ENCODE measurements at places on chromosomes 6 and 20. TPM values are rescaled to one million over a fixed set of nuclear protein-coding genes. Genes with fewer than 3 reads are reported as not detected.

- H3K4me3 ChIP-seq: no peak overlapping the region
- H3K27me3 ChIP-seq: peaks cover 3% of the 10 kb centered on the region
- DNase-seq: no peak
- H3K36me3 ChIP-seq: no peaks in the 10 kb centered on the region
- no peak overlapping the region for H3K27ac ChIP-seq
These were observed 7.9 kb upstream of the EEF1E1 start for GRCh38 chr6:8110117-8110721.

DNA sequence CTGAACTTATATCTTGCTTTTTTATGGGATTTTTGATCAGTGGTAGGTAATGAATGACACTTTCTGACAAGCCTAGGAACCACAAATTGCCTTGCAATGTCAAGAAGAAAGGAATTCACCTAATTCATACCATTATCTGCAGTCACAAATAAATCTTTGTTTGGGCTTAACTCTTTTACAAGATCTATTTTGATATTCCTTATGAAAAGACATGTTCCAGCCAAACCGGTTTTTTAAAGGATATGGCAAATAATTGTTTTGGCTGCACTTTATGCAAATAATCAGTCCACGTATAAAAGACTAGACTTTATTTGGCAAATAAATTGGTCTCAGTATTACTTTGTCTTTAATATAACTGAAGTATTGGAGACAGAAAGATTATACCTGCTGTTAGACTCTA lies 771.7 kb upstream of the ADGRB3 start:
- no peaks in the 10 kb centered on the region for H3K27me3 ChIP-seq
- H3K4me3 ChIP-seq: no peak overlapping the region
- no peaks in the 10 kb centered on the region for H3K36me3 ChIP-seq
- H3K27ac ChIP-seq: no peak overlapping the region

DNA sequence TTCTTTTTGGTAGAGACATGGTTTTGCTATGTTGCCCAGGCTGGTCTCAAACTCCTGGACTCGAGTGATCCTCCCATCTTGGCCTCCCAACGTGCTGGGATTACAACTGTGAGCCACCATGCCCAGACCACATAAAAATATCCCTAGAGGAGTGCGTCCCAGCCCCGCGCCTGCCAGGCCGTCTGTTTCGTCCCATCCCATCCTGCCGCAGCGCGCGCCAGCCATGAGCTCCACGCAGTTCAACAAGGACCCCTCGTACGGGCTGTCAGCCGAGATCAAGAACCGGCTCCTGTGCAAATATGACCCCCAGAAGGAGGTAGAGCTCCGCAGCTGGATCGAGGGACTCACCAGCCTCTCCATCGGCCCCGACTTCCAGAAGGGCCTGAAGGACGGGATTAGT lies 16.6 kb upstream of the AMD1 start:
- H3K27ac ChIP-seq: no peak overlapping the region
- no peaks in the 10 kb centered on the region for H3K36me3 ChIP-seq
- no peak for DNase-seq
- no peaks in the 10 kb centered on the region for H3K27me3 ChIP-seq

- peak overlapping the region; percentile 99 for H3K27ac ChIP-seq
- no peak for DNase-seq
- peak overlapping the region; percentile 100 for H3K4me3 ChIP-seq
- no peaks in the 10 kb centered on the region for H3K36me3 ChIP-seq
- H3K27me3 ChIP-seq: peaks cover 5% of the 10 kb centered on the region
These were observed 993 bp downstream of the STX16 start for GRCh38 chr20:58651946-58652605.

DNA sequence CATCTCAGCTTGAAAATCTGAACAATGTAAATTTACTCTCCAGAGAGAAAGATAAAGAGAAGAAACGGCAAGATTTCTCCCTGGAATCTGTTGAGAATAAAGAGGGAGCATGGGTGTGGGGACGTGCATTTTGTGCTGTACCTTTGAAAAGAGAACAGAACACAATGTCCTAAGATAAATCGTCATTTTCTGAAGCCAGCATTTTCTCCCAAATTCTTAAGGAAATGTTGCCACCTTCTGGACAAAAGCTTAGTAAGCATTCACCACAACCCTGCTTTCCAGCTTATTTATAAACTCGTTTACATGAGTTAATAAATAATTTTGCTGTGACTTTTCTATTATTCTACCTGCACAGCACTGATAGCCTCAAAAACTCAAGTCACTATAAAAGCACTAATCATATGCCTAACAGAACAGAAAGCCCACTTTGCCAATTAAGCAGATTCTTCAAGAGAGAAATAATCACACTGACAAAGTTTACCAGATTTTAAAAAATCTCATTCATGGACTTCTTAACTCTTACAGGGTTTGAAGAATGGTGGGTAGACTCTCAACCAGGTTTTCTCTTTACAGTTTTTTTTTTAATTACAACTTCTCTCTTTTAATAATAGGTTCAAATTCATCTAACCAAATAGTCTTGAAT lies 155.8 kb downstream of the MBOAT1 start:
- no peaks in the 10 kb centered on the region for H3K36me3 ChIP-seq
- peaks cover 4% of the 10 kb centered on the region for H3K27me3 ChIP-seq
- H3K4me1 ChIP-seq: peaks cover 10% of the 10 kb centered on the region
- H3K4me3 ChIP-seq: no peak overlapping the region
- DNase-seq: no peak

- no peak for DNase-seq
- H3K4me1 ChIP-seq: peaks cover 16% of the 10 kb centered on the region
- no peaks in the 10 kb centered on the region for H3K36me3 ChIP-seq
- H3K4me3 ChIP-seq: peak overlapping the region; percentile 87
- H3K27me3 ChIP-seq: peaks cover 60% of the 10 kb centered on the region
These were observed 91.3 kb upstream of the PRDM1 start for GRCh38 chr6:105994591-105995390.

- no peak overlapping the region for H3K4me3 ChIP-seq
- H3K36me3 ChIP-seq: no peaks in the 10 kb centered on the region
- DNase-seq: peak; percentile 25
- H3K4me1 ChIP-seq: peaks cover 1% of the 10 kb centered on the region
These were observed 24.0 kb downstream of the MTFR2 start for GRCh38 chr6:136226027-136226673.

GRCh38 chr6:166691199-166691598 lies 64.1 kb upstream of the RPS6KA2 start:
- no peak overlapping the region for H3K4me3 ChIP-seq
- H3K27me3 ChIP-seq: peaks cover 56% of the 10 kb centered on the region
- no peak for DNase-seq
- peaks cover 12% of the 10 kb centered on the region for H3K4me1 ChIP-seq
- H3K27ac ChIP-seq: no peak overlapping the region
- H3K36me3 ChIP-seq: no peaks in the 10 kb centered on the region

DNA sequence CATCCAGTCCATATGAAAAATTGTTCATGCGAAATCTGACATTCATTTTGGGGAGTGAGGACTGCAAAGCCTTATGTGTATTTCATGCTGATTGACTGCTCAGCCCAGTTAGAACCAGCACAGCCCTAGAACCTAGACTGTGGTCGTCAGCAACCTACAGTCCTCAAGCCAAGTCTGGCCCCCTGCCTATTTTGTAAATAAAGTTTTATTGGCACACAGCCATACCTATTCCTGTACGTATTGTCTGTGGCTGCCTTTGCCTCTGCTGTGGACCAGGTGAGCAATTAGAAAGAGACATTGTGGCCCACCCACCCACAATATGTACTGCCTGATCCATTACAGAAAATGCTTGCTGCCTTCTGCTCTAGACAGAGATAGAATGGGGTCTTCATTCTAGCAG lies 391.0 kb downstream of the TAF4 start:
- no peaks in the 10 kb centered on the region for H3K4me1 ChIP-seq
- no peak overlapping the region for H3K4me3 ChIP-seq
- H3K36me3 ChIP-seq: no peaks in the 10 kb centered on the region

- H3K27ac ChIP-seq: no peak overlapping the region
- no peak overlapping the region for H3K4me3 ChIP-seq
- H3K36me3 ChIP-seq: peaks cover 2% of the 10 kb centered on the region
- no peak for DNase-seq
- peaks cover 8% of the 10 kb centered on the region for H3K4me1 ChIP-seq
- H3K27me3 ChIP-seq: no peaks in the 10 kb centered on the region
These were observed 5.7 kb upstream of the RAB5IF start for GRCh38 chr20:36599912-36600345.

- no peak overlapping the region for H3K27ac ChIP-seq
- peaks cover 27% of the 10 kb centered on the region for H3K36me3 ChIP-seq
- H3K4me1 ChIP-seq: no peaks in the 10 kb centered on the region
These were observed 37.0 kb downstream of the CDC40 start for GRCh38 chr6:110217266-110217665.

GRCh38 chr6:109124219-109124618 lies 28.9 kb downstream of the CEP57L1 start:
- no peak for DNase-seq
- no peak overlapping the region for H3K27ac ChIP-seq

DNA sequence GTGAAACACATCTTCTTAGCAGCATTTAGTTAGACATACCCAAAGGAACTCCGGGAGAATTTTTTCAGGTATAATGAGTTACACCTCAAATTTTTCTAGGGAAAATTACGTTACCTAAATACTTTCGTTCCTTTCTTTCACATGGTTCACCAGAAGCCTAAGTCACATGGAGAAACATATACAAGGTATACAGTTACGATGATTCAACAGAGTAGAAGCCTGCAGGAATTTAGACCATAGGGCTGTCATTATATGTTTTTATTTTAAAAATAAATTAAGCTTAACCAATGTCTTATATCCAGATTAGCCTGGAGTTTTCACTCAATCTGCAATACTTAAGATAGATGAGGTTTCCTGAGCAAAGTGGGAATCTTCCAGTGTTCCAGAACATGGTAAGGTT lies 549.5 kb upstream of the JARID2 start:
- no peaks in the 10 kb centered on the region for H3K36me3 ChIP-seq
- H3K27ac ChIP-seq: no peak overlapping the region
- no peaks in the 10 kb centered on the region for H3K4me1 ChIP-seq
- no peak for DNase-seq
- no peak overlapping the region for H3K4me3 ChIP-seq

- H3K27ac ChIP-seq: no peak overlapping the region
- peaks cover 1% of the 10 kb centered on the region for H3K36me3 ChIP-seq
- H3K4me3 ChIP-seq: no peak overlapping the region
- no peak for DNase-seq
These were observed 157.1 kb downstream of the BCKDHB start for GRCh38 chr6:80263585-80263984.

DNA sequence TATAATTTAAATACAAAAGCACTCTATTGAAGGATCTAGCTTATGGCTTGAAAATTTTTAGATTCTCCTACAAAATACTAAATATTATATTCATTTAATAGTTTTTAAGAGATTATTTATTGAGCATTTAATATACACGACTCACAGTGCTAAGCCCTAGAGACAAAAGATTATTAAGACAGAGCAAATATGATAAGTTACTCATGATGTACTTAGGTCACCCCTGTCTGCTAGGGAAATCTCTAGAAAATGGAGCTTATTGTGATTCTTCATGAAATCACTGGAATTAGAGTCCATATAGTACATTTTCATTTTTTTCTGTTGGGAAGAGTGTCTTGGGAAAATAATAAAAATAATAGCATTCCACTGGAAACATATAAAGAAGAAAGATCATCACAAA lies 37.8 kb downstream of the BEND6 start:
- H3K4me1 ChIP-seq: peaks cover 4% of the 10 kb centered on the region
- no peak for DNase-seq
- no peak overlapping the region for H3K4me3 ChIP-seq
- H3K27ac ChIP-seq: no peak overlapping the region
- no peaks in the 10 kb centered on the region for H3K27me3 ChIP-seq

DNA sequence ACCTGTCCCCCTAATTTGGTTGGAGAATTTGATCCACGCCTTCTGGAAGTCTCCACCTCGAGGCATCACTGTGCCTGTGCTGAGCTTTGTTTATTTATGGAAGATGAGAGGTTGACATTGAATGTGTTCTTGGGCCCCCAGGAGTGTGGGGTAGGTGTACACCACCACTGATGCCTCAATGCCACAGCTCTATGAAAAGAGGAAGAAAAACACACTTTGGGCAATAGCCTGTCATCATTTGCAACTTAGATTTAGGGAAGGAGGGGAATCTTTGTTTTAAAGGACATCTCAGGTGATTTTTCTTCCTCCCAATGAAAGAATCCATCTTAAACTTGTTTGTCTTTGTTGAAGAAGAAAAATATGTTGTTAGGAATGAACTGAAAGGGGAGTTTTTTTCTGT lies 42.6 kb downstream of the TBC1D7 start:
- H3K27ac ChIP-seq: no peak overlapping the region
- peaks cover 43% of the 10 kb centered on the region for H3K36me3 ChIP-seq
- H3K4me3 ChIP-seq: no peak overlapping the region
- peaks cover 8% of the 10 kb centered on the region for H3K4me1 ChIP-seq
- no peaks in the 10 kb centered on the region for H3K27me3 ChIP-seq

GRCh38 chr20:58603721-58604120 lies 47.4 kb upstream of the STX16 start:
- no peak for DNase-seq
- no peak overlapping the region for H3K4me3 ChIP-seq
- no peak overlapping the region for H3K27ac ChIP-seq
- peaks cover 7% of the 10 kb centered on the region for H3K27me3 ChIP-seq
- H3K36me3 ChIP-seq: no peaks in the 10 kb centered on the region
- H3K4me1 ChIP-seq: no peaks in the 10 kb centered on the region

GRCh38 chr20:25280574-25281535 lies 33.0 kb downstream of the PYGB start:
- H3K4me3 ChIP-seq: no peak overlapping the region
- peaks cover 16% of the 10 kb centered on the region for H3K36me3 ChIP-seq
- H3K27ac ChIP-seq: no peak overlapping the region
- no peaks in the 10 kb centered on the region for H3K4me1 ChIP-seq
- DNase-seq: no peak
- H3K27me3 ChIP-seq: no peaks in the 10 kb centered on the region

DNA sequence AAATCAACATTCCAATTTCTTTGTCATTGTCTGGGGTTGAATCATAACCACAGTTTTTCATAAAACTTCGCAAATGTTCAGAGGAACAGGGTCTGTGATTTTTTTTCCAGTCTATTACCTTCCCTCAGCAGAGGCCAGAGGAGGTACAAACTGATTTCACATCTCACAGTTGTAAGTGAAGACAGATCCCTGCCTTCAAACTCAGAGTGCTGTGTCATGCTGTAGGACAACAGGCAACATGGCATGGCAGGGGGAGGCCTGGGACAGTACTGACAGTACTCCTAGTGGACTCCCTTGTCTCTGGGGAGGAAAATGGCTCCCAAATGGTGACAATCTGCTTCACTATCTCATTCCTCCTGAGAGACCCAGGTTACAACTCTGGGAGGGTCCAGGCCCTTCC lies 308.6 kb downstream of the CDC5L start:
- H3K27ac ChIP-seq: no peak overlapping the region
- H3K4me3 ChIP-seq: no peak overlapping the region
- no peak for DNase-seq
- no peaks in the 10 kb centered on the region for H3K27me3 ChIP-seq

GRCh38 chr20:53809728-53810365 lies 216.2 kb upstream of the ZNF217 start:
- no peak for DNase-seq
- no peaks in the 10 kb centered on the region for H3K27me3 ChIP-seq
- no peak overlapping the region for H3K27ac ChIP-seq
- H3K36me3 ChIP-seq: no peaks in the 10 kb centered on the region
- H3K4me1 ChIP-seq: peaks cover 2% of the 10 kb centered on the region

Gene PRSS16
- total RNA-seq: 29.8 TPM

Gene ARHGAP18
- 26.9 TPM for total RNA-seq

Gene MDC1
- total RNA-seq: 67.6 TPM

Gene NKX2-4
- not detected for total RNA-seq

Gene REM1
- not detected for total RNA-seq

Gene EYS
- total RNA-seq: 0.46 TPM

Gene CRISP2
- not detected for total RNA-seq

Gene WFDC5
- total RNA-seq: not detected
